ENCODE measurements at places on chromosomes 12 and 14.
A peak's percentile ranks its signal among the peaks of the same experiment; 100 is the strongest.

GRCh38 chr14:70640938-70641547 lies 673 bp upstream of the TTC9 start:
- DNase-seq: peak; percentile 34

- DNase-seq: peak; percentile 97
Measured at GRCh38 chr12:122097927-122098756, 19.6 kb downstream of the MLXIP start.

DNA sequence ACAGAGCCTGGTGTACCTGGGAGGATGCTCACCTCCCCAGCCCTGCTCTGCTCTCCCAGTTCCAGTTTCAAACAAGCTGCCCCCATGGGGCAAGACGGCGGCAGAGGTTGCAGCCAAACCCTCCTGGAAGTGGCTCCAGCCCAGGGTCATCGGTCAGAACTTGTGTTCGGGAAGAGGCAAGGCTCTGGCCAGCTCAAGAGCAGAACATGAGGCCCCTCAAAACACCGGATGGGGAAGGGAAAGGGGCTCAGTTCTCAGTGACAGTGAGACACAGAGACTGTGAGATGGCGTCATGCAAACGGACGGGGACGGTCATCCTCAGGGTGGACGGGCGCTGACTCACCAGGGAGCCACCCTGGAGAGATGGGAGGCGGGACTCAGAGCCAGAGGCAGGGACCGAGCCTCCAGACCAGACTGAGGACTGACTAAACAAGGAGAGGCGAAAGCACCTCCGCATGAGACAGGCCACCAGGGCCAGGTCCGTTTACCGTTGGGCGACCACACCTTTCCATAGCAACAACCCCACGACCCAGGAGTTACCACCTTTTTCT lies 63.9 kb upstream of the GALNT9 start:
- DNase-seq: no peak

- DNase-seq: no peak
Measured at GRCh38 chr12:40552868-40553267, 139.4 kb upstream of the CNTN1 start.

- DNase-seq: peak; percentile 54
Measured at GRCh38 chr12:124191024-124191359, 103.9 kb upstream of the RFLNA start.

DNA sequence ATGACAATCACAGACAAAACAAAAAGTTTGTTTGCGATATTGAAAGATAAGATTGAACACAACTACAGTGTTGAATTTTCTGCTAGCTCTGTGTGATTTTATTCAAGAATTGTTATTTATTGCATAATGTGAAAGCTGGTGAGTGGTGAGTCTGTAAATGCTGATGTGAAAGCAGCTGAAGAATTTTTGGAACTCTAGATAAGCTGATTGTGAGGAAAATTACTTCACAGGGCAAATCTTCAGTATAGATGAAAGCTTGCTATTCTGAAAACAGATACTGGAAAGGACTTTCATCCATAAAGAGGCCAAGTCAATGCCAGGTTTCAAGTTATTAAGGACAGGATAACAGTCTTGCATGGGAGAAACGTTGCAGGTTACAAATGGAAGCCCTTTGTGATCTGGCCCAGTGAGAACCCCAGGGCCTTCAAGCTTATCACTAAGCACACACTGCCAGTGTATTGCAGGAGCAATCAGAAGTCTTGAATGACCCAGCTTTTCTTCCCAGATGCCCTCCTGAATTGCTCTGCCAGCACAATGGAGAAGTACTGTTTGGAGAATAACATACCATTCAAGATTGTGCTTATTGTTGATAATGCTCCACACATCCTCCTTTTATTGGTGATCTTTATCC lies 153.7 kb downstream of the PCNX1 start:
- DNase-seq: no peak

- no peak for DNase-seq
Measured at GRCh38 chr14:61388976-61389576, 67.7 kb downstream of the PRKCH start.

DNA sequence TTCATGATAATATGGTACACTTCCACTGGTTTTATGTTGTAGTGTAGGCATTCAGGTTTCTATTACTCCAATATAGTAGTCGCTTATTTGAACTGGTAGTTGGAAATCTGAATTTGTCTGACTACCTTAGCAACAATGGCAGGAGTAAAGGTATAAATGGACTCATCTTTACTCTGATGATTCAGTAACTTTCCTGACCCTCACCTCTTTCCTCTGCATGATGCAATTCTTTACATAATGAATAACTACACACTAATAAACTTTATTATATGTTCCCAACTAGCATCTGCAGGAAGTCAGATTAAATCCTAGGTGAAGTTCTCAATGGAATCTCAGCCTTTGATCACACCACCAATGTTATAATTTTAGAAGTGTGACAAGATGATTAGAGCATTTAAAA lies 70.5 kb upstream of the ATP2B1 start:
- DNase-seq: no peak

DNA sequence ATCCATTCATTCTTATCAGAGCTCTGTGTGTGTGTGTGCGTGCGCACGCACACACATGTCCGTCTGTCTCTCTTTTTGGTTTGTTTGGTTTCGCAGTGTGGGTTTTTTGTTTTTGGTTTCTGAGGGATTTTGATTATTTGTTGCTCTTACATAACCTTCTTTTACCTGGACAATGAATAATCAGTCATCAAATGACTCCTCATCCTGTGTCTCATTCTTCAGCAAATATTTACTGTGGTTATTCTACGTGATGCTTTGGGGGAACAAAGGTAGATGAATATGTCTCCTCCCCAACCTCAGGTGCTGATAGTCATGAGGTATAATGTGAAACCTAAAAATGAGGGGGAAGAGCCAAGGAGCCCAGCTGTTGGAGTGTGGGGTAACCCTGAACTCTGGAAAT lies 92.4 kb downstream of the SAMD4A start:
- DNase-seq: no peak

DNA sequence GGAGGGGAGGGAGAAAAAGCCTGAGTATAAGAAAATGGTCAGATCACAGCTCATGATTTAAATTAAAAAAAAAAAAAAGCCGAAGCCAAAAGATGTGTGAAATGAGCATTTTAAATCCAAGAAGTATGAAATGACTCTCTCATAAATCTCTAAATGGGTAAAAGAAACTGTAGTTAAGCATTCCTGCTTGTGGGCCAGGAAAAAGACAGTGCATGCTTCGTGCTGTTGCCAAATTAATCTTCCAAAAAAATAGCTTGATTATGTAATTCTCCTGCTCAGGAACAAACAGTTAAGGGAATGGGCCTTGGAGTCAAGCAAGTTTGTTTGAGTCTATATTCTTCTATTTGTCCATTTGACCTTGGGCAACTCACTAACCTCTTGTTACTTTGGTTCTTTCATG lies 325.4 kb upstream of the SEL1L start:
- no peak for DNase-seq

DNA sequence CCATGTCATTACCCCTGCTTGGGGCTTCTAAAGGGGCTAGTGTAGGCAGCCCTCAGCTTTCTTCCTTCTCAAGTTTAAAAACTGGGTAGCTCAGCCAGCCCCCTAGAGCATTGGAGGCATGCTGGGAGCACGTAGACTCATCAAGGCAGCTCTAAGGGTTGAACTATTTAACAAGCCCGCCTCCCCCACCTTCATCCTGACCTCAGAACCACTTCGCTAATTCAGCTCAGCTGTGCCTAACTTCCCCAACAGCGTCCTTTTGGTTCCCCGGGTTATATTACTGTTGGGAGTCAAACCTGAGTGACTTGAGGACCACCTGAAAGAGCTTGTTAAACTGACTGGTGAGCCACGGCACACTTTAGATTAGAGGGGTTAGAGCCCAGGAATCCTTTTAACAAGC lies 30.1 kb downstream of the MAX start:
- DNase-seq: no peak

DNA sequence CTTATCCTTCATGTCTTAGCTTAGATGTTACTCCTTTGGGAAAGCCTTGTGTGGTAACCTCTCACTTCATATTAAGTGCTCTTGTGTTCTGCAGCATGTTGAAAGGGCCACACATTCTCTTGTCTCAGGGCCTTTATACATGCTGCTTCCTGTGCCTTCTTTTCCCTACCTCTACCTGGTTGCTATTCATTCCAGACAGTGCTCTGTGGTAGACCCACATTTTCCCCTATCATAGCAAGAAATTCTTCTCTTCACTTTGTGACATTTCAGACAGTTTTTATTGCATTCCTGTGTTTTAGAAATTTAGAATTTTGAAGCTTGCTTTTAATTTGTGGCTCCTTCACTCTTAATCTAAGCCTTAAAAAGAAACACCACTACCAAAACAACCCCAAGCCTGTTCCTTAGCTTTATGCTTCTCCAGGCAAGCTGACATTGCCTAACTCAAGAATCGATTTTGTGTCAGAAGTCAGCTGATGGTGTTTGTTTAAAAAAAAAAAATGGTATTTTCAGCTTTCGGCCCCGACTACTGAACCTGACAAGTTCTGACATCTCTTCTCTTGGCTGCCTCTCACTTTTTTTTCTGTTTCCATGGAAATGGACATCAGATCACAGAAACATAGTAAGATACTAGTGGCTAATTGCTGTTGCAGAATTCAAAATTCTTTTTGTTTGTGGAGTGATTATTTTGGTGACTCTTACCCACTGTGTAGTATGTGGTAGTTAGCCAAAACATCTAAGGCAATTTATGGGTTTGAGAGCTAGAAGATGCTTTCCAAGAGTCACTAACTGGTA lies 156.3 kb downstream of the NUBPL start:
- DNase-seq: no peak

DNA sequence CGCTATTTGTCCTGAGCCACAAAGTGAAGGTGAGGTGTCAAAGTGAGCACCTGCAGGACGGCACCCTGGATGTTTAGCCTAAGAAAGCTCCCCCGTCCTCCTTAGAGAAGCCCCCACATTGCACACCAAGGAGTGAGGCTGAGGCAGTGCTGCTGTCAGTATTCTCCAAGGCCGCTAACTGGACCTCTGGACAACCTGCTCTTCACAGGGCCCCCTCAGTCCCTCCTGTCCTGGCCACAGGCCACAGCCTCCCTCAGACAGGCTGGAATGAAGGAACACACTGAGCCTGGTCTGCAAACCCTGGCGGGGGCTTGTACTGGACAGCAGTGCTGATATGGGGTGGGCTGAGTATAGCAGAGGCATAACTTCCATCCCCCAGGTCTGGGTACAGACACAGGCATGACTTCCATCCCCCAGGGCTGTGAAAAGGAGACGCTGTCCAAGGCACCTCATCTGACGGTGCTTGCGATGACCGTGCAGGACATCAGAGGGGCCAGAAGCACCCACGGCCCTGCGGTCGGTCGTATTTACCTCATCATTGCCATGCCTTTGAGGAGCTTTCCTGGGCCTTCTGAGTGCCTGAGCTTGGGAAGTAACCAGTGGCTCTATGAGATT lies 82.4 kb upstream of the DIO3 start:
- no peak for DNase-seq

DNA sequence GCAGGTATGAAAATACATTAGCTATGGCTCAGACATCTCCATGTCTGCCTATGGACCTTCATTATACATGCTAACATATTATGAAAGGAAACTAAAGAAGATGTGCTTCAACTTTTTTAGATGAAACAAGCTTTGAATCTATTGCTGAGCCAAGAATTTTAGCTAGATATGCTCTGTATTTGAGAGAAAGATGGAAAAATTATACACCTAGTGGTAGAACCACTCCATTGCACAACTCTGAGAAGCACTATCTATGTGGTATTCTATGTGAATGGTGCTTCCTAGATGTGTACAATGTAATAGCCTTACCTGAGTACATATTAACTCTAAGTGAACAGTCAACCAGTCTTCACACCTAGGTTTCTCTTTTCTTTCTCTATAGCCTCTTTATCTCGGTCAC lies 17.3 kb downstream of the EPYC start:
- peak; percentile 14 for DNase-seq
